ENCODE measurements at places on chromosomes 11 and 22. TPM values are rescaled to one million over a fixed set of nuclear protein-coding genes. Genes with fewer than 3 reads are reported as not detected.

The TMEM132A gene
- 168 TPM for total RNA-seq

The OR5M11 gene
- not detected for total RNA-seq

The MYO7A gene
- total RNA-seq, result 1.2 TPM

The DNAJB13 gene
- 0.54 TPM for total RNA-seq

The OR8D1 gene
- not detected for total RNA-seq

The FAM111B gene
- total RNA-seq, result 7.6 TPM

The OR52I2 gene
- total RNA-seq, result not detected

The UCP2 gene
- 80.9 TPM for total RNA-seq

Data from A549 treated with DMSO at 1 μM for 4 hours (cell line).